ENCODE measurements at places on chromosomes 1 and 21.

GRCh38 chr1:41019353-41019745 lies 2.2 kb downstream of the SLFNL1 start:
- no peak for DNase-seq

- no peak for DNase-seq
Observed at GRCh38 chr1:61320575-61320974, 238.2 kb downstream of the NFIA start.

- DNase-seq, result no peak
Observed at GRCh38 chr1:36981771-36982622, 52.3 kb downstream of the GRIK3 start.

DNA sequence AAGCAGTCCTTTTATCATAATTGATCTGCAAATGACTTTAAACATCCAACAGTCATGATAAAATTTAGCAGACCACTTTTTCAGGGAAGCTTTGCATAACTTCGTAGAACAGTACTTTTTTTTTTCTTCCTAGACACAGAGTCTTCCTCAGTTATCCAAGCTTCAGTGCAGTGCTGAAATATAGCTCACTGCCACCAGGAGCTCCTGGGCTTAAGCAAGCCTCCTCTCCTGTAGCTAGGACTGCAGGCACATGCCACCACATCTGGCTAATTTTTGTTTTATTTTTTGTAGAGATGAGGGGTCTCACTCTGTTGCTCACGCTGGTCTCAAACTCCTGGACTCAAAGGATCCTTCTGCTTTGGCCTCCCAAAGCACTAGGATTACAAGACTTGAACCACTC lies 3.8 kb downstream of the F13B start:
- DNase-seq, result no peak

- DNase-seq, result no peak
Observed at GRCh38 chr1:11925938-11926292, 312 bp downstream of the KIAA2013 start.

DNA sequence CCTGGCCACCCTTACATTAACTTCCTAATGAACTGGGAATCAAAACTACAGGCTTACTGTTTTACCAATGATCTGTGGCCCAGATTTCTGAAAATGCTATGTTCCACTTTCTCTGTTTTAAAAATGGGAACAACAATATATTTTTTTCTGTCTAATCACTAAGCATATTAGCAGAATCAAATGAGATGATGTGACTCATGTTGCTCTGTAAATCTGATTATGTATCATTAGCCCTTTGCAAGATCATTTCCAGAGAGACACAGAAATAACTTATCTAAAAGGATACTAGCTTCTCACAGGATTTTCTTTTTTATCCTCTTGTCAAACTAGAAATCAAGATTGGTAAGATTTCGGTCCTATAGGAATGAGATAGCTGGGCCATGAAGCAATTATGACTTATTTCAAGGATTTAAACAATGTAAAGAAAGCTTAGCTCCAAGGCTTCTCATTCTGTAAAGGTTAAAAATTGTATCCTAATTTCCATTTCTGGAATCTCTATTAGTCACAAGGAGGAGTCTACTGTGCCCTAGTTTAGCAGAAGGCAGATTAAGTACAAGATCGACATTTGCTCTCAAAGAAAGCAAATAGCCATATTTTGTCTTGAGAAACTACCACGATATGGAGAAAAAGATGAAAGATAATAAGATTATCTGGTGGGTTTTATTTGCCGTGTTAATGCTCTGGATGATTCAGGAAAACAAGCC lies 32.4 kb upstream of the CAMSAP2 start:
- no peak for DNase-seq

DNA sequence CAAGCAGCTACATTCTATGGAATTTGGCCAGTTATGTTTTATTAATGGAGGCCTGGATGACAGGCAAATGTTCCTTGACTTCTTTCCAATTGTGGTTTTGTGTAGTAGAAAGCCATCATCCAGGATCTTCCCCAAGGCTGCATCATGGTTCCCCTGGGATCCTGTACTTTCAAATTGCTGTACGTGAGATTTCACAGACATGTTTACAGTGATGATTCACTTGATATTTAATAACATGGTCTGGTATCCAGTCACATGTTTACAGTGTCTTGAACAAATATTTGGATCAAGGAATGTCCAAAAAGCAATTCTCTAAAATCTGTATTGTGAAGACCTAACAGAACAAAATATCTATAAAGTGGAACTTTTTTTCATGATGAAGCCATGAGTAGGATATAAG lies 68.3 kb upstream of the ST6GALNAC3 start:
- no peak for DNase-seq

- DNase-seq, result no peak
Observed at GRCh38 chr1:11286735-11287410, 13.9 kb downstream of the UBIAD1 start.

DNA sequence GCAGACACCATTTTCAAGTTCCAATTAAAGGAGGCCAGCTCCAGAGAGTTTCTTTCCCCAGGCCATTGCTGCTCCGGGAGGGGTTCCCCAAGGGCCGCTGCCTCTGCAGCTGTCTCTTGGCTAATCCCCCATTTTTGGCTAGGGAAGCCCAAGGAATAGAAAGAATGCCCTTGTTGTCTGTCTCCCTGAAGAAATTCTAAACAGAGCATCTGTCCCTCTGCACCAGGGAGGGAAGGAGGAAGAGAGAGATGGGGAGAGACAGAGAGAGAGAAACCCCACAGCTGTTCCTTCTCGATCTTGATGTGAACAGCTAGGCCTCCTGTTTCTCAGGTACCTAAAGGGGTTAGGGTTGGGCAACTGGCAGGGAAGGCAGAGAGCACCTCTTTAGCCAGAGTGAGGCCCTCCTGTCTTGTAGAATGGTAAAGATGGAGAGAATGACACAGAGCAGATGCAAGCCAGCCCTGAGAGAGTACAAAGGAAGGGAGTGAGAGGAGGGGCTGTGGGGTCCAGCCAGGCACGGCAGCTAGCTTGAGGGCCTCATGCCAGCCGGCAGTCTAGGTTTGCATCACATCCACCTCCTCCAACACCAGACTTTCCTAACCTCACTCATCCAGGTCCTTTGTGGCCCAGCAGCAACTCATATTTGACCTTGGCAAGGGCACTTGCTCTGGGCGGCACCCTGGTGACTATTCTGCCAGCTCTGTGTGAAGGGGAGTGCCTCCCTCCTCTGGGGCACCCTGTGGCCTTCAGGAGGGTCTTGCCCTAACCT lies 13.1 kb downstream of the OPTC start:
- DNase-seq, result no peak

DNA sequence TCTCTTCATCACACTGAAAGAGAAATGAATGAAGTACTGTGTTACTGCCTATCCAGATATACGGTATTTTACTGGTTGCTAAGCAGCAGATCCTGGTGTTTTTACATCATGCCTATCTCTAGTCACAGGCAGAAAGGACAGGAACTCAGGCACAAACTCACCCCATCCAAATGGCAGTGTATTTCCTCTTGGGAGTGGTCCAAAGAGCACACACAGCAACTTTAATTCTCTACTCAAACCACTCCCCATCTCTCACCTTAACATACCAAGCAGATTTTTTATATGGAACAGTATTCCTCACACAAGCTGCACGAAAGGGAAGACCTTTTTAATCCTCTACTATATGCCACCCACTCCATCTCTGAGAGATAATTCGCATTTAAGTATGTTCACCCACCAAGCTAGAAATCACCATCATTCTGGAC lies 27.3 kb downstream of the EIF4G3 start:
- no peak for DNase-seq

DNA sequence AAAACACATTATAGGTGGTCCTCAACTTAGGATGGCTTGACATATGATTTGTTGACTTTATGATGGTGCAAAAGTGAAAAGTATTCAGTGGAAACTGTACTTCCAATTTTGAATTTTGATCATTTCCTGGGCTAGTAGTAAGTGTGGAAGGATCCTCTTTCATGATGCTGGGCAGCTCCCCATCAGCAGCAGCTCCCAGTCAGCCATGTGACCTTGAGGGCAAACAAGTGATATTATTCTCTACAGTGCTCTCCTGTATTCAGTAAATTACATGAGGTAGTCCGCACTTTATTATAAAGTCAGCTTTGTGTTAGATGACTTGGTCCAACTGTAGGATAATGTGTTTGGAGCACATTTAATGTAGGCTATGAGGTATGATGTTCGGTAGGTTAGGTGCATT lies 36.4 kb downstream of the SLC22A15 start:
- DNase-seq, result no peak

- no peak for DNase-seq
Observed at GRCh38 chr1:182714546-182714945, 30.2 kb upstream of the RGS8 start.

DNA sequence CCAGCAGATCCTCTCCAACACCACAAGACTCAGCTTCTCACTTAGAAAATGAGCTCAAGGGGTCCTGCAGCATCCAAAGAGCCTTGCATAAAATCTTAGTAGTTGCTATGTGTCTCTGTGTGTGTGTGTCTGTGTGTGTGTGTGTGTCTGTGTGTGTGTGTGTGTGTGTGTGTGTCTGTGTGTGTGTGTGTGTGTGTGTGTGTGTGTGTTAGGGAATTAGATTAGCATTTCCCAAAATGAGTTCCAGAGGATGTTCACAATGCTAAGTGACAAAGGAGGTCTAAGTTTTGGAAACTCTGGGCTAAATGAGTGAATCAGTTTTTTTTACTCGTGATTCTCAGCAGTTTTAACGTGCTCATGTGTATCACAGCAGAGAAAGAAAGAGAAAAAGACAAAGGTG lies 30.5 kb downstream of the TNNT2 start:
- no peak for DNase-seq

- no peak for DNase-seq
Observed at GRCh38 chr1:93033785-93034184, 45.3 kb upstream of the MTF2 start.

Data from CD4-positive, alpha-beta T cell treated with Interleukin-15 for 4 hours (primary cell).